ENCODE measurements at places on chromosomes 7 and 10. TPM values are rescaled to one million over a fixed set of nuclear protein-coding genes. Genes with fewer than 3 reads are reported as not detected.

The VSTM4 gene
- total RNA-seq, result 0.11 TPM

The RTKN2 gene
- total RNA-seq, result 21.9 TPM

The LGI1 gene
- not detected for total RNA-seq

The SEMA4G gene
- 9.2 TPM for total RNA-seq

DNA sequence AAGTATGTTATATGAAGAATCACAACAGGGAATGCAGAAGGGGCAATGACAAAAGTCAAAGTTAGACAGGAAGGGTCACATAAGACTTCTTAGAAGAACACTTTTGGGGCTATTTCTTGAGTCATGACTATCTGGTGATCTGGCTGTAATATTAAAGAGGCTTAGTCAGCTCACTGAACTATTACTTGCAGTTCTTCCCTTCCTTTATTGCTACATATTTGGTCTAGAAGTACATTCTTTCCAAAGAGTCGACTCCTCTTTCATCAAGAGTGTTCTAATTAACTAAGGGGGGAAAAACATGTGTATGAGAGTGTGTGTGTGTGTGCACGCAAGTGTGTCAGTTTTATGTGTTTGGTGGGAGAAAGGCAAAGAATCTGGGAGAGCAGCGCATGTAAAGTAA, 247.3 kb upstream of the LRRTM3 start:
- no peaks in the 10 kb centered on the region for H3K4me1 ChIP-seq
- no peak overlapping the region for H3K27ac ChIP-seq
- H3K27me3 ChIP-seq, result no peaks in the 10 kb centered on the region
- H3K4me3 ChIP-seq, result no peak overlapping the region
- no peak for DNase-seq
- no peaks in the 10 kb centered on the region for H3K36me3 ChIP-seq

DNA sequence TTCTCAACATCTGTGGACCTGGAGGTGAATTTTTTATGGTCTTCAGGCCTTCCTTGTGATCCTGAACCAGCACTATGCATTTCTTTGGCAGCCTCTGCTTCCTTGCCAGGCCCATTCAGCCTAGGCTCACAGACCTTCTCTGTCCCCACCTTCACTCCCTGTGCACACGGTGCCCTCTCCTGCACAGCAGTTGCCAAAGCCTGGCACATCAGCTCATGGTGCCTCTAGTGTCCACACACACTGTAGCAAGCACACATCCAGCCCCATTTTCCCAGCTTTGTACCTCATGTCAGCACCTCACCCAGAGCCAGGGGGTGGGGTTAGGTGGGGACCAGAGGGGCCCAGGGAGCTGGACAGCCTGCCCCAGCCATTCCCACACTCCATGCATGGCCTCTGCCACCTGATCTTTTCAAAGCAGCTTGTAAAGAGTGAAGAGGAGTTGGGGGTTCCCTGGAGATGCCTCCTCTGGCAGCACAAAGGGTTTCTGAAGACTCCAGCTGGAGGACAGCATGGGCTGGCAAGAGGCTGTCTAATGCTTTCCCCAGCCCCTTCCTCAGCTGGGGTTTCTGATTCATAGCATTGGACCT, 57.9 kb upstream of the TMEM72 start:
- no peaks in the 10 kb centered on the region for H3K36me3 ChIP-seq
- H3K27me3 ChIP-seq, result no peaks in the 10 kb centered on the region
- no peak for DNase-seq
- no peak overlapping the region for H3K4me3 ChIP-seq

GRCh38 chr10:36313142-36313541, 671.0 kb upstream of the FZD8 start:
- DNase-seq, result no peak
- no peaks in the 10 kb centered on the region for H3K27me3 ChIP-seq

Data from A673 (cell line).